Stimulated activated CD8-positive, alpha-beta memory T cell treated with anti-CD3 and anti-CD28 coated beads, Interleukin-7, amount 100 ng/mL, for 1 hour (primary cell): ENCODE measurements at places on chromosomes 3 and 15.

DNA sequence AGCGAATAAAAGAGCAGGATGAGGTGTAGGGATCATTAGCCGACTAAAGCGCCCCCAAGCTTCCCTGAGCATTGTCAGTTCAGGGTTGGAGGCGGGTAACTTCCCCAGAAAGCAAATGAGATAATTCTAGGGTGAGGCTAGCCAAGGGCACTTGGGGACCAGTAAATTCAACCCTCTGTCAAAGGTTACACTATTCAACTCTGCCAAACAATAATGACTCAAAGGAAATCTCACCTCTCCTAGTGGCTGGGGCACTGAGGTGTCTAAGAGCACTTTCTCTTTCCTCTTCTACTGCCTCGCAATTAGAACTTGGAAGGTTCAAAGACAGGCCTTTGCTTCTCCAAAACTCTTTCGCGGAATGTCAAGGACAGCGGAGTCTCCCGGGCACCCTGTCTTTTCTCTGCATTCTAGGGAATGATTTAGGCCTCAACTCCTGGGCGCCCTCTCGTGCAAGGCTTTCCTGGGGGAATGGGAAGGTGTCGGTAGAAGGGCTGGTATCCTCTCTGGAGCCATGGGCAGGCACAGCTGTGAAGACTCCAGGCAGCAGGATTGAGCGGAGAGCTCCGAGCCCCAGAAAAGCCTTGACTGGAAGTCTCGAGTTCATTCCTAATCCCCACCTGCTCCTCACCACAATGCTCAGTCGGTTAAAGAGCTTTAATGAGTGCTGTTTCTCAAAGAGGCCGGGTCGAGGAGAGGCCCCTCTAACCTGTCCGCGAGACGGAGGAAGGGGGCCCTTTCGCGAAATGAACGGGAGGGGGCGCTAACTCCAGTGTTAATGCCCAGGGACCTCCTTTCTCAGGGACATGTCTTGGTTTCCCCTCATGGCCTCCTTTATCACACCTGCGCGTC lies 21.9 kb downstream of the ZIC4 start:
- DNase-seq = no peak

GRCh38 chr3:99878005-99878404 lies 60.3 kb downstream of the CMSS1 start:
- no peak for DNase-seq

DNA sequence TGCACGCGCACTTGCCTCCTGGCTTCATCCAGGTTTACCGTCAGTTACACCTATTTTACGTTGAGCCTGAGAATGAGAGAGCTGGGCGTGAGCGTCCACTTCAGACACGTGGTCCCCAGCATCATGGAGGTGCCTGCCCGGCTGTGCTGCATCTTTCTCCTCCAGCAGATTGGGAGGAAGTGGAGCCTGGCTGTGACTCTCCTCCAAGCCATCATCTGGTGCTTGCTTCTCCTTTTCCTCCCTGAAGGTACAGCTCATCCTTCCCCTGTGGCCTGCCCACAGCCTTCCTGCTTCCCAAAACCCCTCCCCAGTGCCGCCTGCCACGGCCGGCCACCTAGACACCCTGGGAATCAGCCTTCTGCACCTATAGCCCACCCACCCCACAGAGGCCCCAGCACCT lies 31.6 kb downstream of the SLC22A14 start:
- DNase-seq = no peak

- no peak for DNase-seq
These were observed 6.9 kb downstream of the RPL15 start for GRCh38 chr3:23923786-23924185.

GRCh38 chr3:30768046-30768445 lies 126.4 kb downstream of the GADL1 start:
- no peak for DNase-seq

DNA sequence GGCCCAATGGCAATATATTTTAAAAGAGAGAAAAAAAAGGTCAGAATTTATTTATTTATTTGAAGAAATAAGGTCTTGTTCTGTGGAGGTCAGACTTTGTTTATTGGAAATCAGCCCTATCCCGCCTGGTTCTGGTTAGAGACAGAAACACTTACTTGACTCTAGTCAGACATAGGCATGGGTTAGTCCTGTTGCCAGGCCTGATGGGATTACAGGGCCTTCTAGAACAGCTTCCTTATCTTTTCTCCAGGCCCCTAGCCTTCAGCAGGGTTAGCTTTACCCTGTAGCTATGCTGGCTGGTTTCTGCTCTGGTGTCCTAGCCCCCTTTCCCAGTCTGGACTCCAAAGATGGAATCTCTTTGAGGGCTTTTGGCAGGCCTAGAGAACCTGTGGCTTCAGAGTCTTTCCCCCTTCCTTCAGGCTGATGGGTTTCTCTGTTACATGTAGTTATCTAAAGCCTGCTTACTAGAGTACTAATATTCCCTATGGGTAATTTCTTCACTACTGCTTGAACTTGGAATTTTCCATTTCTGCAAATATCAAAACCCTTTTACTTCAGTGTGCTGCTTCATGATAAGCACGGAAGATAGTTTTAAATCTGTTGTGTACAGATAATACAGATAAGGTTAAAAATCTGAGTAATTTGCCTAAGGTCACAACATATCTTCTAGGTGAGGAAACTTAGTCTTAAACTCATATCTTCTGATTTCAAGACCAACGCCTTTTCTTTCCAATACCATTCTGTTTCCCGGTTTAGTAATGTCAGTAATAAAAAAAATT lies 10.6 kb downstream of the IREB2 start:
- DNase-seq = no peak

DNA sequence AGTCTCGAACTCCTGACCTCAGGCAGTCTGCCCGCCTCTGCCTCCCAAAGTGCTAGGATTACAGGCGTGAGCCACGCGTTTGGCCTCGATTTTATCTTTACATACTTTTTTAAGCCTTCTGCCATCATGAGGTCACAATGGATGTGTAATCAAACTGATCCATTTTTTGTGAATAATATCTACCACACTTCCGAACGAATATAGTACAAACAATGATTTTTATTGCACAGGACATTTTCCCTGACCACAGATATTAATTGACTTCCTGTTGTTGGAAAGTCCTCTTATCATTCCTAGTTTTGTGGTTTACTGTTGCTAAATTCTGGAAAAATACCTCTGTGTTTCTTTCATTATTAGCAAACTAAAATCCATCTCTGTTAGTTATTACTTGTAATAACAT lies 68.9 kb downstream of the MINDY2 start:
- no peak for DNase-seq

DNA sequence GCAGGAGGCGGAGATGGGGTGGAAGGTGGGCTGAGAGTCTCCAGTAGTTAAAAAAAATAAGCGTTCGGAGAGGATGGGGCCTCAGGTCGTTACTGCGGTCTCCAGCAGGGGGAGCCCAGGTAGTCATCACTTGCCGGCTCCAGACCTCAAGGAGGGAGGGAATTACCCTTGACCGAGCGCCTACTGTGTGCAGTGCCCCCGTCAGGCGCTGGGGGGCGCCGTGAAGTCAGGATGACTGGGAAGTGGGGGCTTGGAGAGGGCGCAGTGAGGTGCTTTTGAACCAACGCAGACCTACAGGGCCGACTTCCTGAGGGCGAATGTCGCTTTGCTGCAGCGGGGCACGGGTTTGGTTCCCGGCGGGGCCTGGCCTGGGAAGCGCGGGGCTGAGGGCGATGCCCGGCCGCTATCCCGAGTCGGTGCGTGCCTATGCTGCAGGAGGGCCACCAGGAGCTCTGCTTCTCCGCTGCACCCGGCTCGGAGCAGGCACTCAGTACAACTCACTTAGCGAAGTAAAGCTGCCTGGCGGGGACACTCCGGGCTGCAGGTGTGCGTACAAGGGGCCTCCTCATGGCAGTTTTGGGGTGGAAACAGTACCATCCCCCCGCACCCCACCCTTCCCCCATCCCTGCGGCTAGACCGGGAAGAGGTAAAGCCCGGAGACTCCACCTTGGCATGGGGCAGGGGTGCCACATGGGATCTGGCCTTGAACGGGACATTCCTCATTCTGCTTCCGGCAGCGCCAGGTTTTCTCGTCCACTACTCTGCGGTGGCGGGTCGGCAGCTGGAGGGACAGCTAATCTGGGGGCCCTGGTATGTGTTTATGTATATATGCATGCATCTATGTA lies 79.8 kb downstream of the RHCG start:
- DNase-seq = peak; percentile 31

GRCh38 chr15:100592898-100593297 lies 9.1 kb downstream of the LINS1 start:
- DNase-seq = no peak

DNA sequence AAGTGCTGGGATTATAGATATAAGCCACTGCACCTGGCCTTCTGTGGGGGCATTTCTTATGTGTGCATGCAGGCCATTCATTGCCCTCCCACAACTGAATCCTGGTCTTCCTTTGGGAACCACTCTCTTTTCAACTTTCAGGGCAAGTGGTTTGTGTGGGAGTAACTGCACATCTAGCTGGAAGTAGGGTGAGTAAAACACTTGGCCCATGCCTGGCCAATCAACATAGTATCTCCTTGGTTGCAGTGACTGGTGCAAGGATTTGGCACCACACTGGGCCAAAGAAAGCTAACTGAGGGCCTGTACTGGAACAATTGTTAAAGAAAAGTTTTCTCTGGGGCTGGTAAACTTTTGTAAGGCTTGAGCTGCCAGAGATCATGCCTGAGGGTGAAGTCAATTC lies 189.2 kb upstream of the FEZF2 start:
- no peak for DNase-seq

GRCh38 chr15:88613074-88613944 lies 7.8 kb upstream of the AEN start:
- DNase-seq = no peak

DNA sequence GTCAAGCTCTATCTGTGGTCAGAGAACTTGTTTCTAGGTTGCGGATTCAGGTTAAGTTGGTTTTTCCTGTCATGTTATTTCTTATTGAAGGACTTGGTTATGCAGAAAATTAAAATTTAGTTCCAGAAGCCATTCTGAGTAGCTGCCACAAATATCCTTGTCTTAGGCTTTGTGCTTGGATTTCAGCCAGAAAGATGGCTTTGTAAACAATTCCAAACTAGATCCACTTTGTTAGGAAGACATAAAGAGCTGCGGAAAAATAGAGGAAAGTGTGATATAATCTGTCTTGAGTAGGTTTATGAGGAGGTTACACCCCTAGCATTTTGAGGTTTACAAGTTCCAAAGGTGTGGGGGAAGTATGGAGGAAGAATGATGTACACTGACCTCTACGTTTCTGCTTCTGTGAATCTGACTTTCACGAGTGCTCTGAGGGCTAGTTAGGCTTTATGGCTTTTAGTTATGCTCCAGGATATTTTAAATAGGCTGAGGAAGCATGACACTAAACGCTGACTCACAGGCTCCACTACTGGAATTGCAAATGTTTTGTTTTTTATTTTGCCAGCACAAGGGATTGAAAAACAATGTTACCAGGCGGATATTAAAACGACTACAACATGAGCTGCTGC lies 46.3 kb upstream of the UTS2B start:
- DNase-seq = no peak

DNA sequence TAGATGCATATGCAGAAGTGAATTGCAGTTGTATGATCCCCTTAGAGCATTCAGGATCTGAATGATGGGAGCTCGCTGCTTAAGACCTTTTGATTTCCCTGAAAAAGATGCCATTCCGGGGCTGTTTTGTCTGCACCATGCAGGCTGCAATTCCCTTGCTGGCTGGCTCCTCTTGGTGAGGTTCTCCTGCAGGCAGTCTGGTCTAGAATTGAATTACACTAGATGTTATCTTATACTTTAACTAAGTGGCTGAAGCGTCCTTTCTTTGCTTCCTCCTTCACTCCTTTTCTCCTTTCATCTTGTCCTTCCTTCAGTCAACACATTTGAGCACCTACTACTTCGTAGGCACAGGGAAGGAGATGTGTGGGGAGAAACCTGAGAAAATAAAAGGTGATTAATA lies 18.6 kb upstream of the MYZAP start:
- DNase-seq = no peak

DNA sequence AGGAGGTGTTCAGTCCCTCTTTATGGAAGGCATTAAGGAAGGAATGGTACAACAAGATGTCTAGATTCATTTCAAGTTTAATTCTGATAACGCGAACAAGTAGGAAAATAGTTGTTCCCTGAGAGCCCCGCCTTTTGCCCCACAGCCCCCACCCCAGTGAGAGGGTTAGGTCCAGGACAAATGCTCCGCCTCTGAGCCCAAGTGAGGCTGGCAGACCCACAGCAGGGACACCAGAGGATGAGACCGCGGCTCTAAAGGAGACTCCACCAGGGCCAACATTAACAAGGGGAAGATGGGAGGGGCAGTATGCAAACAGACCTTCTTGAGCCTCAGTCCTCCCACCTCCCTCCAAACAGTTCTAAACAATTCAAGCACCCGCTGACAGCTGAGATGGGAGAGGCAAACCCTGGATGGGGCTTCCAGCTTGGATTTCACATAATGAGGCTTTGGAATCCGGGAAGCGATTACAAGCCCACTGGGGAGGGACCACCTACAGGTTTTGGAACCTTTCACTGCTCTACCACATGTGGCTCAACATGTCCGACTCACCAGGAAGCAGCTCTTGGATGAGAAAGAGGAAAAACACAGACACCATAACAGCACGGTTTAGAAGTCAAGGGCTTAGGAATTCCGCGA lies 42.9 kb upstream of the IREB2 start:
- DNase-seq = no peak

- no peak for DNase-seq
These were observed 19.6 kb upstream of the SRP14 start for GRCh38 chr15:40058476-40059140.

DNA sequence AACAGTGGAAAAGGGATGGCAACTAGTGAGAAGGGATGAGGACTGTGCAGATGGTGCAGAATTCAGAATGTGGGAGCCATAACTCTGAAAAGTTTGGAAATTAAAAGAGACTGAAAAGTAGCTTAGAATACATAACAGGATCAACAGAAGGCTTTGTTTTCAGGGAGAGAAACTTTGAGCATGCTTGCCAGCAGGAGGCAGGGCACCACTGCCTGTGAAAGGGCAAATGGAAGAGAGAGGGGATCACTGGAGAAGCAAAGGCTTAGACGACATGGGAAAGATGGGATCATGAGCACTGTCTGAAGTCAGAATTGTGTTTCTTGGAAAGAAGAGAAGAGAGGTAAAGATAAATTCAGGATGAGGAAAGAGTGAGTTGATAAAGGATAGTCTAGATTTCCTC lies 99.6 kb downstream of the ABI3BP start:
- no peak for DNase-seq

GRCh38 chr15:58568157-58568571 lies 136.4 kb downstream of the LIPC start:
- DNase-seq = no peak
